ENCODE measurements at places on chromosomes 16 and 17. TPM values are rescaled to one million over a fixed set of nuclear protein-coding genes. Genes with fewer than 3 reads are reported as not detected.

The KRTAP2-2 gene
- total RNA-seq = not detected

The CIBAR2 gene
- total RNA-seq = not detected

The SREBF1 gene
- total RNA-seq = 174 TPM

The LDHD gene
- 0.27 TPM for total RNA-seq

The MGRN1 gene
- total RNA-seq = 108 TPM

The MT4 gene
- total RNA-seq = not detected

The PHKB gene
- 43.2 TPM for total RNA-seq

The PRSS21 gene
- 6.5 TPM for total RNA-seq

The APOH gene
- total RNA-seq = not detected

The EXOSC6 gene
- total RNA-seq = 28.3 TPM

The C16orf86 gene
- 1.9 TPM for total RNA-seq

The LITAFD gene
- not detected for total RNA-seq
